ENCODE measurements at places on chromosomes 12 and 14. TPM values are rescaled to one million over a fixed set of nuclear protein-coding genes. Genes with fewer than 3 reads are reported as not detected.

Gene KRT3
- total RNA-seq: not detected

Gene SERPINA9
- total RNA-seq: not detected

Gene SOX5
- 2.6 TPM for total RNA-seq

Gene POTEM
- total RNA-seq: not detected

Gene PTHLH
- total RNA-seq: 0.86 TPM

Gene TMEM119
- total RNA-seq: under 0.01 TPM

Gene NFATC4
- total RNA-seq: 11.4 TPM

Gene DBX2
- total RNA-seq: not detected

Measured in vein endothelial cell (primary cell).